ENCODE measurements at places on chromosomes 3 and 15.

DNA sequence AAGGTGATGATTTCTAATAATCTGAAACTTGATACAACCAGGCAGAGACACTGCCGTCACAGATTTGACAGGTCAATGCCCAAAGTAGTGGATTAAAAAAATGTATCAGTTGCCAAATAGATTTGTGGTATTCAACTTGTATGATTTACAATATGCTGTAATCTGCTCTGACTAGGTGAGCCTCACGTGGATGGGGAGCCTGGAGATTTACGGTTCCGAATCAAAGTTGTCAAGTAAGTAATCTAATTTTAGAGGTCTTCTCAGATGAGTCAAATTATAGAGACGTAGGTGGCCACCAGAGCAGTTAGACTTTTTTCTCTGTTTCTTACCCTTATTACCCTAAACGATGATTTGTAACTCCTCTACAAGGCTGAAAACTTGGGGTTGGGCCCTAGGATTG, 12.0 kb downstream of the DNAJB11 start:
- no peak for DNase-seq

DNA sequence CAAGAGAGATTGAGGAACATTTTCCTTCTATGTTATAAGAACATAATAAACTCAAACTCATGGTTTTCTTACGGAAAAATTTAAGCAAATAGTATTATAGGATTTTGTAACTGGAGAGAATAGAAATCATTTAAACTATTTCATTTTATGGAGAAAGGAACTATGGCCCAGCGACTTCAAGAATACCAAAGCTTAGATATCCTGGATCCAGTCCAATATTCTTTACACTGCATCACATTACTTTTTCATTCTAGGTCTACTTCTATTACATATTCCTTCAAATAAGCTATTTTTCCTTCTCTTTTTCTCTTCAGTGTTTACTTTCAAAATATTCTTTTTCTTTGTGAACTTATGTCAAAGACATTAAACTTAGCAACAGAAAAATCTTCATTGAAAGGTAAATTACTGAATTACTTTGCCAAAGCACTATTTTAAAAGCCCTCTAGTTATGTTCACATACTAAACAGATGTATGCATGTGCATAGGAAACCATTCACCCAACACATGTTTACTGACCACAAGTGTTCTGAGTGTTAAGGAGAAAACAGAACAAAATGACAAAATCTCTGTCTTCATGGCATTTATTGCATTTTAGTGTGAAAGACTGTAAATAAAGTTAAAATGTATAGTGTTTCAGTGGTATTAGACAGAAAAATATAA, 20.4 kb downstream of the KPNA4 start:
- DNase-seq = no peak

DNA sequence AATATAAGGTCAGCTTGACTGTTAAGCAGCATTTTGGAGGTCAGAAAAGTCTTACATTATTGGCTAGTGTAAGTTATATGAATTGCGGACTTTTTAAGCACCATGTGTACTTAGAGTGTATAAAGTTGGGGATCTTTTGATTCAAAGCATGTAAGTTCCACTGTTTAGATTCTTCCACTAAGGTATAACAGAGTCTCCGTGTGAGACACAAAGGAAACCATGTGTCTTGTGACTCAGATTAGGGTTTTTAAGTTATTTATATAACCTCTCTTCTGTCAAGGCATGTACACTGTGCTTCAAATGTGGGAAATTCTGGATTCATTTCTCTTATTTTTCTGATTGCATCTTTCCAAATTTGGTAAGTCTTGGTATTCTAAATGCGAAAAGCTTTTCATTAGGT, 143.5 kb upstream of the SOX2 start:
- DNase-seq = no peak

DNA sequence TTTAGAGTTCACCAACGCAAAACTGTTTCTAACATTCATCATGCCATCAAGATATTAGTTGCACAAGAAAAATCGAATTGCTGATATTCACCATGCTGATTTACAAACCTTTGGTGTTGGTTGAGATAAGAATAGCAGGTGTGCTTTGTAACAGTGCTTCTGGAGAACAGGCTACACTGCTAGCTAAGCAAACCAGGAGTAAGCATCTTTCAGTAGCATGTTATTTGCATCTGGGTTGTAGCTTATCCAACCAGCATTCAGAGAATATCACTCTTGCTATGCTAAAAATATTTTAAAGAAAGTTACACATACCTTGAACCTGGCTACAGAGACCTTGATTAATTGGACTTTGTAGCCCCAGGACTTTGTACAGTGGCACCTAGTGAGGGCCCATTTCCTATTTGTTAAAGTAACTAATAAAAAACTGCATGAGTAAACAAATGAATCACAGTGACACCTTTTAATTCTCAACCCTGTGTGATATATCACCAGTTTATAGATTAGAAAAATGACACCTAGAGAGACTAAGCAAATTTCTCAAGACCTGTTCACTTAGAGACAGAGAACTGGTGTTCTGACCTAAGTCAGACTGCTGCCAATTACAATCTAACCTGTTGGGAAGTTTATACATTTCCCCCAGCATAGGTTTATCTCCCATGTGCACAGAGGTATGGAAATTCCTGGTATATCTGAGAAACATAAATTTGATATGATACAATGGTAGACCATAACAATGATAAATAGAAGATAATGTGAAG, 435.5 kb upstream of the TGFBR2 start:
- DNase-seq = no peak

DNA sequence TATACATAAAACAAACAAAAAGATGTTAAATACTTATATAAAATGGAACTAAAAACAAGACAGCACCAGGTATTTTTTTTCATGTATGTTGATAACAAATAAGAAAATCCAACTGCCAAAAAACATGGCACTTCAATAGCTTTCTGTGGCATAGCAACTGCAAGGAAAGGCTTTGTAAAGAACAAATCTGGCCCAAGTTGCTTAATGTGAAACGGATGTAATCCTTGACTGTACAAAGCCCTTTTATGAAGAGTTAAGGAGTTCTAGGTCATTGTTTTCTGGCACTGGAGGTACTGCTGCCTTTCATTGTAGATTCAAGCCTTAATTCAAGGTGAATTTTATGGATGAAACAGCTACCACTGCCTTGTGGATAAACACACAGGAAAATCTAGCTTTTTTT, 68.8 kb upstream of the SLC12A8 start:
- no peak for DNase-seq

GRCh38 chr3:58321791-58322190, 10.9 kb upstream of the PXK start:
- no peak for DNase-seq

DNA sequence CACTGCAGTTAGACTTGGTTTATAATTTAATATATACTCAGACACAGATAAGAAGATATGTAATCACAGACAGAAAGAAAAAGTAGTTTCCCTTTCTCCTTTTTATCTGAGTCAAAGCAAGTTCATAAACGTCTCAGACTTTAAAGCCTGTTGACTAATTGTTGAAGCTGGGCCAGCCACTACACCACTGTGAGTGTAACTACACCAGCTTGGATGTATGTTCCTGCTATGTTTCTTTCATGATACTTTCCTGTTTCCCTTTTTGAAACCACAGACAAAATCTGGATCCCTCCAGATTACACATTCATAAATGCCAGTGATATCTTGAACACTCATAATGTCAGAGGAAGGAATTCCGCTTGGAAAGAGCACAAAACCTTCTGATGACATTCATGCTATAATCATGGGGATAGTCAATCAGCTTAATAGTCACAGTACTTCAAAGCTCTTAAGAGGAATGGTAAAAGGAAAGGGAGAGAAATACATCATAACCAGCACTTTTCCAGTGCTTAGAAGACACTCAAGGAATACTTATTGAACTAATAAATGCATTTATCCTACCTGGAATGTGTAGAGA, 32.0 kb downstream of the KCNMB2 start:
- DNase-seq = no peak

DNA sequence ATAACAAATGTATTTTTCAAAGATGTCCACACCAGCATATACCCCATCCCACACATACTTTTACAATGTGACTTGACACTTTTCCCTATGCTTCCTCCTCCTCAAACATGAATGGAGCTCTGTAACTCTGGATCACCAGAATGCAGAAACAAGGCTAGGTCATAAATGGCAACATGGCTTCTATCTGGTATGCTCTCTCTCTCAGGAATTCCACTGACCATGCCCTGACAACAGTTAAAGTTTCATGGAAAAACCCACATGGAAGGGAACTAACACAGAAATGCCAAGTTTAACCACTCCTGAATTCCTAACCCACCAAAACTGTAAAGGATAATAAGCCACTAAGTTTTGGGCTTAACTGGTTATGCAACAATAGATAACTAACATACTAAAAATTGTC, 19.9 kb downstream of the MYO9A start:
- DNase-seq = no peak

GRCh38 chr3:187291001-187291511, 481 bp downstream of the MASP1 start:
- no peak for DNase-seq
